ENCODE measurements at places on chromosomes 5 and 9. TPM values are rescaled to one million over a fixed set of nuclear protein-coding genes. Genes with fewer than 3 reads are reported as not detected.

SOHLH1 gene
- polyA plus RNA-seq, result not detected

PCDHB13 gene
- polyA plus RNA-seq, result 0.18 TPM

UIMC1 gene
- 18.8 TPM for polyA plus RNA-seq

PPIC gene
- 36.5 TPM for polyA plus RNA-seq

THG1L gene
- 4.1 TPM for polyA plus RNA-seq

- no peak for DNase-seq
Measured at GRCh38 chr5:122366501-122366900, 54.5 kb downstream of the SNCAIP start.

GRCh38 chr9:133821601-133822429 lies 83.7 kb upstream of the SARDH start:
- DNase-seq, result no peak

- peak; percentile 77 for DNase-seq
Measured at GRCh38 chr9:121709798-121710197, 58.4 kb downstream of the DAB2IP start.

GRCh38 chr9:6096821-6097220 lies 81.4 kb upstream of the RANBP6 start:
- no peak for DNase-seq

GRCh38 chr9:131091352-131091992 lies 4.9 kb upstream of the AIF1L start:
- no peak for DNase-seq
